Activated T-cell treated with anti-CD3 and anti-CD28 coated beads, Interleukin-2, amount 50 U/mL, for 72 hours (primary cell): ENCODE measurements at places on chromosomes 11 and 22. TPM values are rescaled to one million over a fixed set of nuclear protein-coding genes. Genes with fewer than 3 reads are reported as not detected.

The C22orf42 gene
- total RNA-seq: not detected

The INPP5J gene
- total RNA-seq: 0.37 TPM

The SCGB1D2 gene
- total RNA-seq: not detected

The ACRV1 gene
- 0.23 TPM for total RNA-seq

The LPXN gene
- 113 TPM for total RNA-seq

The HBG2 gene
- not detected for total RNA-seq

The TIGD3 gene
- 1.3 TPM for total RNA-seq

The ELF5 gene
- not detected for total RNA-seq

The MISFA gene
- total RNA-seq: 3.1 TPM

The CALCB gene
- total RNA-seq: 11.9 TPM

The DNAL4 gene
- total RNA-seq: 16.6 TPM

The GRAP2 gene
- total RNA-seq: 59.4 TPM

The A4GALT gene
- not detected for total RNA-seq

The SLC22A12 gene
- not detected for total RNA-seq

The ZP1 gene
- total RNA-seq: not detected

The MS4A6E gene
- total RNA-seq: not detected

The MPZL3 gene
- 76.3 TPM for total RNA-seq

The MYBPC3 gene
- total RNA-seq: not detected

The MPEG1 gene
- total RNA-seq: 0.05 TPM

The CNGA4 gene
- 0.46 TPM for total RNA-seq

The OR8G5 gene
- total RNA-seq: not detected

The REXO2 gene
- 61.2 TPM for total RNA-seq

The SLC39A13 gene
- total RNA-seq: 16.2 TPM

The MRGPRE gene
- not detected for total RNA-seq

The RRP8 gene
- 31.5 TPM for total RNA-seq

The SYT13 gene
- not detected for total RNA-seq

The SCO2 gene
- total RNA-seq: 8.3 TPM

The KDM4D gene
- 1.8 TPM for total RNA-seq

The MPPED2 gene
- 1.6 TPM for total RNA-seq

The FDXACB1 gene
- total RNA-seq: 4.9 TPM

The SULT4A1 gene
- not detected for total RNA-seq

The ABTB2 gene
- 5.6 TPM for total RNA-seq

The TSKU gene
- total RNA-seq: 3.6 TPM

The SCGB1C1 gene
- not detected for total RNA-seq

The APOA4 gene
- not detected for total RNA-seq

The NOX4 gene
- not detected for total RNA-seq

The MS4A3 gene
- total RNA-seq: not detected

The PRAME gene
- 0.14 TPM for total RNA-seq

The CATSPER1 gene
- not detected for total RNA-seq

The ATL3 gene
- 42.6 TPM for total RNA-seq

The FBLN1 gene
- total RNA-seq: not detected

The WBP2NL gene
- total RNA-seq: 4.3 TPM

The OR6T1 gene
- not detected for total RNA-seq

The SIK2 gene
- 9.9 TPM for total RNA-seq

The MTMR3 gene
- 37.8 TPM for total RNA-seq

The PHF21B gene
- total RNA-seq: 0.83 TPM
